Memory B cell (primary cell): ENCODE measurements at places on chromosomes 4 and X.

DNA sequence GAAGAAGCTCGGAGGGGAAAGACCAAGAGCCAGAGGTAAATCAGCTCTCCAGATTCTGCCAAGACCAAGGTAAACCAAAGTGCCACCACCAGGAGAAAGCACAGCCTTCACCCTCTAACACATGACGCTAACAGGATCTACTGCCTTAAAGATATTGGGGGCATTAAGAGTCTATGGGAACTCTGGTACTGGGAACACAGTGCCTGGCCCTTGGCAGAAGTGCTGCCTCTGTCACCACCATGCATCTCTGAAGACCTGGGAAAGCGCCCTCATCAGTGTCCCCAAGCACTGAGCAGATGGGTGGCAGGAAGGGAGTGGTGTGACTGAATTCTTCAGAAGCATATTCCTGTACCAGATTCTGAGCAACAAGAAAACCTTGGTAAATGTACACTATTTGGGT is 1.3 kb downstream of the QDPR start:
- DNase-seq, result no peak

GRCh38 chr4:114780205-114780604 is 181.6 kb downstream of the UGT8 start:
- no peak for DNase-seq

GRCh38 chr4:22473268-22473667 is 42.6 kb downstream of the ADGRA3 start:
- DNase-seq, result no peak

- DNase-seq, result no peak
Measured at GRCh38 chrX:50726296-50726695, 87.7 kb downstream of the SHROOM4 start.

DNA sequence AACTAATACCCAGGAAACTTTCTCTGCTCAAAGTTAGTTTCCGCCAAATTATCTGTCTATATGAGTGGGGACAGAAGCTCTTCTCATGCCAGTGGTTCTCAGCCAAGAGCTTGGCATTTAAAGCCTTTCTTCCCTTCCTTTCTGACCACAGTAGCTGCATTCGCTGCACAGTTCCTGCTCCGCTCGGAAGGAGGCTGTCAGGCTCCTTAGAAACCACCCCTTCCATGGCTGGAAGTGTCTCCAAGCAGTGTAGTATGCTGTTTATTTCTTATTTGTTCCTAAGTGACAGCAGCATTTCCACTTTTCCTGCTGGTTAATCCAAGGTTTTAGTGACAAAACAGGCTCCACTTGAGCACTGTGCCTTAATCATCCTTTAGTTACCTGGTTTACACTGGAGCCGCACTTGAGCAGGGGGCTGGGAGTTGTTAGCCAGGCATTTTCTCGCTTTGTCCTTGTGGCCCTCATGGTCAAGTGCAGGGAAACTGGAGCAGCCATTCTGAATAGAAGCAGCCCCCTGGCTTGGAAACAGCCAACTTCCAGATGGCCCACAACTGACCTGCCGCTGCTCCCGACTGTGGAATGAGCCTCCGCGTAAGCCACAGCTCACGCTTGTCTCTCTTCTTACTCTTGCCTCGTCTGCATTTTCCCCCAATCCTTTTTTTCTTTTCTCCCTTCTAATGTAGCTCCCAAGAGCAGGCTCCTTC is 739.4 kb upstream of the TENM3 start:
- DNase-seq, result no peak

- no peak for DNase-seq
Measured at GRCh38 chr4:121594796-121595526, 101.8 kb downstream of the ANXA5 start.

GRCh38 chr4:86043755-86044592 is 315.9 kb downstream of the MAPK10 start:
- peak; percentile 50 for DNase-seq

DNA sequence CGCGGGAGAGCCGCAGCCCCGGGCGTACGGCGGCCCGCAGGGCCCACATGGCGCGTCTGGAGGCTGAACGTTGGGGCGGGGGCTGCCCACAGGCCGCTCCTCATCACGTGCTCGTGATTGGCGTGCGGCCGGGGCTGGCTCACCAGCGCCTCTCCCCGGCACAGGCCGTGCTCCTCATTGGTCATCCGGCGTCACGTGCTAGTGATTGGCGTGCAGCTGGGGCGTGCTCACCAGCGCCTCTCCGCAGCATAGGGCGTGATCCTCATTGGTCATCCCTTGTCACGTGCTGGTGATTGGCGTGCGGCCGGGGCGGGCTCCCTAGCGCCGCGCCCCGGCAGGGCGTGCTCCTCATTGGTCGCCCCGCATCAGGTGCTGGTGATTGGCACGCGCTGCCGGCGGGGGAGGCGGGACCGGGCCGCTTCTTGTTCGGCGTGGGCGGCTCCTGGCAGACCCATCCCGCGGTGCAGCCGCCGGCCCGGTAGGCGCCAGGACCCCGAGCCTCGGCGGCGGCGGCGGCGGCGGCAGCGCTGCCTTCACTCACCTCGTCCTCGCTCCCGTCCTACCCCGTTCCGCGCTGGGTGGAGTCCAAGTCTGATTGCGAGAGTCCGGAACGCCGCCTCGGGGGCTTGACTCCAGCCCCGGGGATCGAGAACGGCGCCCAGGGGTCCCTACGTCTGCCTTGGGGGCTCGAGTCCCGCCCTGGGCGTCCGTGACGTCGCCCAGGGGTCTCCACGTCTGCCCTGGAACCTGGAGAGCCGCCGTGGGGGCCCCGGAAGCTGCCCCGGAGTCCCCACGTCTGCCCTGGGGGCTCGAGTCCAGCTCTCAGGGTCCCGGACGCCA is at the start of gene GTPBP6:
TSS of gene GTPBP6 (minus strand) at position 58 of the 840 bp plus-strand sequence. CDS start at position 49, 9 bp downstream.
- peak; percentile 93 for DNase-seq

- DNase-seq, result no peak
Measured at GRCh38 chr4:7624396-7624980, 189.8 kb upstream of the PSAPL1 start.

- no peak for DNase-seq
Measured at GRCh38 chr4:85430226-85430625, 44.7 kb upstream of the ARHGAP24 start.

- DNase-seq, result peak; percentile 53
Measured at GRCh38 chrX:40153345-40154249, 55.8 kb upstream of the BCOR start.

DNA sequence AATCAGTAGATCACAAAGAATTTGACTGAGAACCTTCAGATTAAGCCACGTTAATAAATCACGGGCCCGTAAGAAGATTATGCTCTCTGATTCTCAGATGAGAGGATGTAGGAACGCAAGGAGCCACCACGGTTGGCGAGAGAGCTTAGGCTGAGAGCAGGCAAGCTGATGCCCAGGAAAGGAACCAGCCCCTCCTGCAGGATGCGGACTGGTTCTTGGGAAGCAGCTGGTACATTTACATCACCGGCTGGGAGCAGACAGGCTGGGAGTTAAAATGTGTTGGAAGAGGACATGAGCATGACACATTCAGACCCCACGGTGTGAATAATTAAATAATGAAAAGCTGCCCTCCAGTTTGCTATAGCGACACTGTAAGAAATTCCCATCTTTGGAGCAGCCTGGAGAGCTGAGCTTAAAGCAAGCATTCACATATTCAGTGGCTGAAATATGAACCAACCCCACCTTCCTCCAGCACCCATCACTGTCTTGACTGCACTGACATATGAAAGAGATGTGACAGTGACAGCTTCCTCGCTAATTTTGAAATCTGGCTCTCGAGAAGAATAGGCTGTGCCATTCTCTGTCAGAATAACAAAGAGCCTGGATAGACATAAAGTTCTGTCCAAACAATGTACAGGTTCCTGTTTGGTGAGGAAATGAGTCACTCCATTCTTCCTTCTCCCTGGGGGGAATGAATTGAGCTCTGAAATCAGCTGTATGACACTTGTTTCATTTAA is 33.1 kb downstream of the LNX1 start:
- DNase-seq, result no peak

GRCh38 chrX:40660381-40660780 is 13.0 kb upstream of the CXorf38 start:
- no peak for DNase-seq

GRCh38 chr4:13903061-13903460 is 275.5 kb upstream of the BOD1L1 start:
- DNase-seq, result no peak

DNA sequence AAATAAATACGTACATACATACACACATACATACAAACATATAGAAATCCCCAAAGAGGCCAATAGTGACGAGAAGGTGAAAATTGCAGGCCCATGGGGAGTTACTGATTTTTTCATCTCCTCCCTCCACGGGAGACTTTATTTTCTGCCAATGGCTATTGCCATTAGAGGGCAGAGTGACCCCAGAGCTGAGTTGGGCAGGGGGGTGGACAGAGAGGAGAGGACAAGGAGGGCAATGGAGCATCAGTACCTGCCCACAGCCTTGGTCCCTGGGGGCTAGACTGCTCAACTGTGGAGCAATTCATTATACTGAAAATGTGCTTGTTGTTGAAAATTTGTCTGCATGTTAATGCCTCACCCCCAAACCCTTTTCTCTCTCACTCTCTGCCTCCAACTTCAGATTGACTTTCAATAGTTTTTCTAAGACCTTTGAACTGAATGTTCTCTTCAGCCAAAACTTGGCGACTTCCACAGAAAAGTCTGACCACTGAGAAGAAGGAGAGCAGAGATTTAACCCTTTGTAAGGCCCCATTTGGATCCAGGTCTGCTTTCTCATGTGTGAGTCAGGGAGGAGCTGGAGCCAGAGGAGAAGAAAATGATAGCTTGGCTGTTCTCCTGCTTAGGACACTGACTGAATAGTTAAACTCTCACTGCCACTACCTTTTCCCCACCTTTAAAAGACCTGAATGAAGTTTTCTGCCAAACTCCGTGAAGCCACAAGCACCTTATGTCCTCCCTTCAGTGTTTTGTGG is 180.7 kb downstream of the AR start:
- DNase-seq, result no peak
